ENCODE measurements at places on chromosomes 12 and 14. TPM values are rescaled to one million over a fixed set of nuclear protein-coding genes. Genes with fewer than 3 reads are reported as not detected.

Gene PTHLH
- 0.27 TPM for total RNA-seq

- DNase-seq: no peak
Observed at GRCh38 chr14:93956514-93957332, 19.6 kb downstream of the ASB2 start.

GRCh38 chr14:55973911-55974630, 144.1 kb upstream of the PELI2 start:
- peak; percentile 15 for DNase-seq

- no peak for DNase-seq
Observed at GRCh38 chr12:117143008-117143532, 43.9 kb upstream of the TESC start.

- DNase-seq: no peak
Observed at GRCh38 chr12:89571491-89572195, 45.8 kb upstream of the POC1B start.
